Right cardiac atrium (tissue), 5 donors: ENCODE measurements at places on chromosomes 5 and 9. TPM values are rescaled to one million over a fixed set of nuclear protein-coding genes. Genes with fewer than 3 reads are reported as not detected.

DNA sequence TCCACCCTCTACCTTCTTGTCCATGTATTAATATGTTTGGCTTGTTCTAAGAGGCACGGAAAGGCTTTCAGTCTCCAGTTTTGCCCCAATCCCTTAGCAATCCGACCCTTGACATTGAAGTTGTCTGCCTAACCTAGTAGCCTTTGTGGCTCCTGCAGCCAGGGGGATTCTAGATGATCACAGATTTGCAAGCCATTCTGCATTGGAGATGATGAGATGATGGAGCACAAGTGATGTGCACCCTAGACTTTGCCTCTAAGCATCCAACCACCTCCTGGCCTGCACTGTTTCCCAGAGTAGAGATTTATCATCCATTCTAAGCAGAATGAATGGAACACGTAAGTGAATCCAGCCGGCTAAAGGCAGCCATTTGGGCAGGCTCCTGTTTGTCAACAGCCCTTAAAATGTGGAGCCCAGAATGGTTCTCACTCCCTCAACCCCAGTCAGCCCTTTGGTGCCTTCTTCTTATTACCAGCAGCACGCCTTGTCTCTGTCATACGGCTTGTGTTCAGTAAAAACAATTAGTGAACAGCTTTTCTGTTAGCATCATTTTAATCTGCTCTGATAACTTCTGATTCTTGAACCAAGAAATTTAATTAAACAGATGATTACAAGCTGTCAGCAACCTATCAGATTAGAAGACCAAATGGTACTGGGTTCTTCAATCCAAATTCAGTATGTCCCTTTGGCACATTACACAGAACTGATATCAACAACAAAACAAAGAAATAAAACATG is 5.7 kb upstream of the TRAF1 start:
- no peak for DNase-seq

The NFIB gene
- total RNA-seq, result 134 TPM

The AHRR gene
- total RNA-seq, result 0.40 TPM

The TRIM7 gene
- 4.8 TPM for total RNA-seq

The RNF183 gene
- total RNA-seq, result not detected

DNA sequence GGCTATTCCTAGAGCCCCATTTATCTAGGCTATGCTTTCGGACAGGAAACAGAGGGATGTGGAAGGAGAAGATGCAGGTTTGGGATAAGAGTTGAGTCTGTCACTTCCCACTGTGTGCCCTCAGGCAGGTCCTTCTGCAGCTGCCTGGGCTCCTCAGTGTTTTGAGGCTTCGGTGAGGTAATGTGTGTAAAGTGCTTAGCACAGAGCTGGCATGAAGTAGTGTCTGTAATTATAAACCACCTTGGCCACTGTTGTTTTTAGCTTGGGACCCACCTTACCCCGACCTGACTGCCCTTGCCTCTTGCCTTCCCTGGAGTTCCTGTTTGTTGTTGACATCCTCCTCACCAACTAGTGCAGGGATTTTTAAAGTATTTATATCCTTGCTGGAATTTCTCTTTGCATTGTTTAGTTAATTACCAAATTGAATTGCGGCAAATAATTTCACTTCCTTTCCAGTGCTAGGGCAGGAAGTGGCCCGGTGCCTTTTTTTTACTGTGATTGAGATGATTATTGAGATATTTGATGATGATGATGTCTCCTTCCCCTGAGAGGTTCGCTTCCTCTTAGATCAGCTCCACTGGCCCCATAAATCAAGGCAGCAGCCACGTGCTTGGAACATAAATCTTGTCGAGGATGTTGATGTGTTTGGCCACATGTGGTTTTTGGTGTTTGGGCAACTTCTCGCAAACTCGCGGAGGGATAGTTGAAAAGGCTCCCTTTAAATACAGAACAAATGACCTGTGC is 38.3 kb upstream of the DAB2IP start:
- DNase-seq, result no peak

The NDST1 gene
- 67.8 TPM for total RNA-seq

The IFNA2 gene
- not detected for total RNA-seq

The EIF4EBP3 gene
- 24.0 TPM for total RNA-seq

The HEMGN gene
- not detected for total RNA-seq

DNA sequence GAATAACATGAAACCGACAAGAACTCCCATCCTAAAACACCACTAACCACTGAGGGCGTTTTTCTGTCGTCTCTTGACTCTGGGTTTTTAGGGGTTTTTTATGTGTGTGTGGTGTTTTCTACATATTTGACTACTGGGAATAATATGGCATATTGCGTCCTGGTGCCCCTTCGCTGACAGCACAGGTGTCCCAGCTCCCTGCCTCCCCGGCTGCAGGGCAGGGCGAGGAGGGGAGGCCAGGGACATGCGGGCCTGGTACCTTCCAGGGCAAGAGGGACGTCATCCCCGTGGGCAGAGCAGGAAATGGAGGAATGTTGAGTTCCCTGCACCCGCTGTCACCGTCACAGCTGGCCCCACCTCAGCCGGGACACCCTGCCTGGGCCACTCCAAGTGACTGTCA is 34.8 kb downstream of the VAV2 start:
- peak; percentile 45 for DNase-seq

The CDC25C gene
- 0.29 TPM for total RNA-seq

DNA sequence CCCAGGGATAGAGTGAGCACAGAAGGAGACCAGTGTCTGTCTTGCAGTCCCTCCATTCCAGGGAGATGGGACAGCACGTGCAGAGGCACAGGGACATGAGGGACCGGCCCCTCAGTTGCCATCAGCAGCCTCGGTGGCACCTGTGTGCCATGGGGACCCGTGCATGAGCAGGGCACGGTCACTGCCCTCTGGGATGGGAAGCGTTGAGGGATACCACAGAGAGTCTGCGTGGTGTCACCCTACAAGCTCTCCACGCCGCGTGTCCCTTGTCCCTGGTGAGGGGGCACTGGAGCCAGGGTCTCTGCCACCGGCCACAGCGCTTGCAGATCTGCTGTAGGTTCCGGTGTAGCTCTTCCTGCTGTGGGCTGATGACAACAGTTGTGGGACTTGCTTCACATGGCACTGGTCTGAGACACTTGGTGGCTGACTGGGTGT is 108.1 kb downstream of the CACNA1B start:
- DNase-seq, result no peak

The C1QTNF2 gene
- total RNA-seq, result 1.6 TPM

DNA sequence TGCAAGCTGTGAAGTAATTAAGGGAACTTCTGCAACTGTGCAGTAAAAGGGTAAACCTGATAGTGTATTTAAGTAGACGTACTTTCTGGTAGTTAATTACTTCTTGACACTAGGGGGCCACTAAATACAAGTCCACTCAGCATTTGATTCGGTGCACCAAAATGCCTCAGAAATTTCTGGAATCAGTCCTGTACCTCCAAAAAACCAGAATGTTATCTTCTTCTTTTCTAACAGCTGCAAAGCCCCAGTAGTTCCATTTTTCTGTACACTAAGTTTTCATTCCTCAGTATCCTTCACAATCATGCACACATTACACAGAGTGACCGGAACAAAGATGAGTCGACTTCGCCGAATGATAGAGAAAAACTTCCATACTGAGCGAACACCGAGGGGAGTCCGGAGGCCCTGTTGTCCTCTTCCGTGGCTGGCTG is 484 bp downstream of the GFM2 start:
- DNase-seq, result no peak

GRCh38 chr5:135134691-135135381 is 100.8 kb upstream of the PITX1 start:
- no peak for DNase-seq

- peak; percentile 58 for DNase-seq
Measured at GRCh38 chr9:128634651-128635262, 21.9 kb downstream of the DYNC2I2 start.

DNA sequence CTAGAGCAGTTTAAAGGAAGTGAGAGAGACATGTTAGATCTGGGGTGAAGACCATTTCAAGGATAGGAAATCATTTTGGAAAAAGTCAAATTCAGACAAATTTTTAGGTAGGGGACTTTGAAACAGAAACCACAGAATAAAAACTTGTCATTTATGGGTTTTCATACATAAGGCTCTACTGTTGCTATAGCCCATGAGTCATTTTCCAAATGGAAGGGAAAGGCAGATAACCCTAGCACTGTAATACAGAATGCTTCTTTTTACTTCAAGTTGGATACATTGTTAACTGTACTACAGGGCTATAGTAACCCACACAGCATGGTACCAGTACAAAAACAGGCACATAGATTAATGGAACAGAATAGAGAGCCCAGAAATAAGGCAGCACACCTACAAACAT is 455.4 kb downstream of the EBF1 start:
- no peak for DNase-seq

The YIPF5 gene
- 35.3 TPM for total RNA-seq

DNA sequence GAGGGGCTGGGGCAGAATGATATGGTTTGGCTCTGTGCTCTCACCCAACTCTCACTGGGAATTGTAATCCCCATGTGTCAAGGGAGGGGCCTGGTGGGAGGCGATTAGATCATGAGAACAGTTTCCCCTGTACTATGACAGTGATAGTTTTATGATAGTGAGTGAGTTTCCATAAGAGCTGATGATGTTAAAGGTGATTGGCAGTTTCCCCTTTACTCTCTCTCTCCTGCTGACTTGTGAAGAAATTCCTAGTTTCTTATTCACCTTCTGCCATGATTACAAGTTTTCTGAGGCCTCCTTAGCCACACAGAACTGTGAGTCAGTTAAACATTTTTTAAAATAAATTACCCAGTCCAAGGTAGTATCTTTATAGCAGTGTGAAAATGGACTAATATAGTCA is 120.4 kb upstream of the CDH9 start:
- no peak for DNase-seq

GRCh38 chr5:30604648-30605262 is 588.7 kb upstream of the CDH6 start:
- no peak for DNase-seq

- DNase-seq, result peak; percentile 95
Measured at GRCh38 chr5:10249948-10250805, at the start of gene CCT5. CCT5 (plus strand) TSS chr5:10250280; CDS start chr5:10250341, 61 bp downstream.

The PRDM9 gene
- total RNA-seq, result not detected

- no peak for DNase-seq
Measured at GRCh38 chr5:66869347-66869746, 273.2 kb downstream of the MAST4 start.

The DMRTA1 gene
- 0.63 TPM for total RNA-seq

GRCh38 chr5:168944004-168944403 is 356.9 kb downstream of the SLIT3 start:
- DNase-seq, result no peak

- DNase-seq, result no peak
Measured at GRCh38 chr5:68545636-68546295, 330.2 kb downstream of the PIK3R1 start.

The PCDHGB7 gene
- 10.4 TPM for total RNA-seq

DNA sequence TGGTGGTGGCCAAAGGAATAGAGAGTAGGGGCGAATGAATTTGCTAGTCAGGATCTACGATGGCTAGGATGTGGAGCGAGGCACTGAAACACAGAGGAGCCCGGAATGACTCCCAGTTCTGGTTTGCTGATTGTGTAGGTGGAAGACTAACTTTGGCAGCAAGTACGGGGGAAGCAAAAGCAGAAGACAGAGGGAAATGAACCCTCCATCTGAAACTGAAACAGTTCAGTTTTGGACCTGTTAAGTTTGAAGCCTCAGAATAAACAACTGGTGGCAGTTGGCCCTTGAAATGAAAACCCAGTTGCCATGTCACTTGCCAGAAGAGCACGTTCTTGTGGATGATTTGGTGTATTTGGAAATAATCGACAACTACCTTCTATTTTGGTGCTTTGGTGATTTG is 15.4 kb upstream of the SMIM15 start:
- DNase-seq, result no peak

GRCh38 chr9:129676975-129677374 is 11.5 kb downstream of the PRRX2 start:
- DNase-seq, result peak; percentile 54

DNA sequence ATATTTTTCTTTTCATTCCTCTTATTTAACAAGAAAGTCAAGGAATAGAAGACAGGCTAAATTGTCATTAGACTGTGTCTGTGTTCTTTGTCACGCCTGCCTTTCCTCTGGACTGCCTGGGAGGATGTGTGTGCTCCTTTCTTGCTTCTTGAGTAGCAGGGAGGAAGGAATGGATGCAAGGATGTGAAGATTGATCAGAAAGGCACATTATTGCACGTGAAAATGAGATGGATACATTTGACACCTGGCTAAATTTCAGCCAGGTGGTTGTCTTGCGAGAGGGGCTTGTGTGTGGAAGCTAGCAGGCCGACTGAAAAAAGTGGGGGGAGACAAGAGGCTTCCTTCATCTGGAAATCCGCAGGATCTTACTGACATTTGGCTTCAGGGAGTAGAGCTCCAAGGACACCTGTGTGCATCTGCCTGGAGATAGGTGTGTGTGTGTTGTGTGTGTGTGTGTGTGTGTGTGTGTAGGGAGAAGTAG is 200.1 kb downstream of the MEF2C start:
- no peak for DNase-seq

The CCDC192 gene
- not detected for total RNA-seq

DNA sequence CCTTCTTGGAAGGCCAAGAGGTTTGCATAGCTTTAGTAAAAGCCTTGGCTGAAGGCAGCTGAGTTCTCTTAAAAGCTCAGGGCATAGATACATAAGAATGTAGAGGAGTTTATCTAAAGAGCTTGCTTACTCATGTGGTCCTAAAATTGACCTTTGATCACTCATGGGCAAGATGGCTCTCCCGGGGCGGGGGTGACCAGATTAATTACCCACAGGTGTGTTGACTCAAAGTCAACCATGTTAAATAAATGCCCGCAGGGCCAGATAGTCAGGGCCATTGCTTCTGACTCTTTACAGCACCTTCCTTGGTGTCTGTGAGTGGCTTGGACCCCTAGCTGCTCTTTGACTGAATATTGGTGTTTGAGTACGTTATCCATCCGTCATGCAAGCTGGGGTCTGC is 33.1 kb upstream of the GHR start:
- peak; percentile 30 for DNase-seq

DNA sequence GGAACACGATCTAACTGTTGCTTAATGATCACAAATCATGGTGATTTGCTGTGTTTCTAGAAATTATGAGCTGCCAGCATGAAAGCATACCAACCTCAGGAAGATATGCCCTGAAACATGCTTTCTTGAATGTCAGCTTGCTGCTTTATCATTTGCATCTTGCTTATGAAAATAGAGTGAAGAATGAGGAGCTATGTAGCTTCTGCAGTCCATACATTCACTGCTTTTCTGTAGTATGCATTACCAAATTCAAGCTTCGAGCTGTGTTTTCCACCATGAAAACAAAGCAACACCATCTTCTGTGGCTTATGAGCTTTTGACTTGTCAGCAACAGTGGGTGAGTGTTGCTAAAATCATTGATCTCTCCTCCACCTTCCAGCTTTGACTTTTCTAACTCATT is 16.5 kb downstream of the F2RL2 start:
- DNase-seq, result no peak

The GPR150 gene
- total RNA-seq, result not detected

- DNase-seq, result peak; percentile 64
Measured at GRCh38 chr9:29211580-29212396, 1638.5 kb upstream of the C9orf72 start.

GRCh38 chr5:54570916-54571315 is 53.4 kb downstream of the SNX18 start:
- peak; percentile 77 for DNase-seq

The GKAP1 gene
- total RNA-seq, result 13.6 TPM

DNA sequence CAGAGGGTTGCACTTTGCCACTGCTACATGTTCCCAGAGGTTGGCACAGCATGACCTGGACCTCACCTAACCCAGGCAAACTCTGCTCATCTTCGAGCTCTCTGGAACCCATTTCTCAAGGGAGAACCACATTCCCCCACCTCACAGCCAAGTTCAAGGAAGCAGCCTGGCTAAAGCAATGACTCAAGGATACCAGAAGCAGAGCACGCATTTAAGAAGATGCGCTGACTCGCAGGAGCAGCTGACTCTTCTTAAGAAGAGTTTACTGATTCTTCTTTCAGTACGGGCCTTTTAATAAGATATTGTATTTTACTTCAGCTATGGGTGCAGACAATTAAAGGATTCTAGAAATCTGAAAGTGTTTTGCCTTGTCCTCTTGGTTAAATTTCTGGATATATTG is 4.1 kb upstream of the SEMA5A start:
- no peak for DNase-seq
